ENCODE measurements at places on chromosomes 13 and 19.

DNA sequence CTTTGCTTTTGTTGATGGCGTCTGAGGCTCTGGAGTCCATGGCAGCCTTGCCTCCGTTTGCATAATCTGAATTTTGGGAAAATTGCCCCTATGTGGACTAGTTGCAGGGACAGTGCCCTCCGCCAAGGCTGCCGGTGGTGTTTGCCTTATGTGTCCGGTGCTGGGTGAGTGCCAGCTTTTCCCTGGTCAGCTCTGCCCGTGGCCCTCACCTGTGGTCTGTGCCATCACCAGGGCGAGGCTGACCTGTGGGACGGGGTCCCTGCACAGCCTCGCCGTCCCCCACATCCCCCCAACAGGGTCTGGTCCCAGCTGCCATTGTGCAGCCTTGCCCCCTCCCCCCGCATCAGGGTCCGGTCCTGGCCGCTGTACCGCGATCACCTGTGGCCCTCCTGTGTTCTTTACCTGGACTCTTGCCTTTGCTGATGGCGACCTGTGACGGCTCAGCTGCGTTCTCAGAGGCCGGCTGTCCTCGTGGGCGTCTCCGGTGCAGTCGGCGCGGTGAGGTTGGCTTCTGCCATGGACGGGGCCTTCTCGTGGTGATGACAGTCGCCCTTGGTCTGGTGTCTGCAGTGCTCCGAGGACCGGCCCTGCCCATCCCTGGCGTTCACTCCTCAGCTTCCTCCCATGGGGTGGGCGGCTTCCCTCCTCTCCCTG lies 12.6 kb downstream of the CSNK1G2 start:
- no peak for DNase-seq

GRCh38 chr13:33756929-33757328 lies 61.0 kb upstream of the RFC3 start:
- DNase-seq, result no peak

DNA sequence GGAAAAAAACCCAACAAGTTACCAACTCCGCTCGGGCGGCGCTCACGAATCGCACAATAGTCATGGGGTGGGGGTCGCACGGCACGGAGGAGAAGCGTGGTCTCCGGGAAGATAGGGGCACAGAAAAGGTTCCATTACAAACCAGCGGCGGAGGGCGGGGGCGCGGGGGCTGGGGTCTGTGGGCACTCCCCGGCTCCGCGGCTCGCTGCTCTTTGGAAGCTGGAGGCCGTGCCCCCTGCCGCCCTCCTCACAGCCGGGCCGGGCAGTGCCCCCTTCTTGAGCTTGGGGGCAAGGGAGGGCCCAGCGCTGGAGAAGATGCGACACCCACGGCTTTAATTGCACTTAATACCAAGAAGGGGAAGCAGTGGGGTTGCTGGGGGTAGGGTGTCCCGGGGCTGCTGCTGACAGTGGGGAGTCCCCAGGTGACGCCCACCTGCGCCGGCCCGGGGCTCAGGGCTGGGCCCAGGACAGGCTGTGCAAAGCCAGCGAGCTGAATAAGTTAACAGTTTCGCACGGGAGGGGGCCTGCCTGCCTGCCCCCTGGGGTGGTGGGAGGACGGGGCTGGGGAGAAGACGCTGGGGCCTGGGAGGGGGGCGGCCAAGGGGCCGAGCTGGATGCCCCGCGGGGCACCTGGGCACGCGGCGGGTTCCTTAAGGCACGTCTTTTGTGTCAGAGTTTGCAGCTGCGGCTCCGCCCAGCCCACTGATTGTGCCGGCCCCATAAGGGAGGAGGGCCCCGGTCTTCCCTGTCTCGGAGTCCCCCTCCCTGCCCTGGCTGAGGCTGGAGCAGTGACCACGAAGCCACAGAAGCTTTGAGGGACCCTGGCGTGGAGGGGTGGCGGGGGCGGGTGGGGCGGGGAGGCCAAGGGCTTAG lies 9.8 kb downstream of the DCAF15 start:
- DNase-seq, result no peak

- no peak for DNase-seq
Measured at GRCh38 chr13:37397535-37397934, 201.0 kb downstream of the POSTN start.

DNA sequence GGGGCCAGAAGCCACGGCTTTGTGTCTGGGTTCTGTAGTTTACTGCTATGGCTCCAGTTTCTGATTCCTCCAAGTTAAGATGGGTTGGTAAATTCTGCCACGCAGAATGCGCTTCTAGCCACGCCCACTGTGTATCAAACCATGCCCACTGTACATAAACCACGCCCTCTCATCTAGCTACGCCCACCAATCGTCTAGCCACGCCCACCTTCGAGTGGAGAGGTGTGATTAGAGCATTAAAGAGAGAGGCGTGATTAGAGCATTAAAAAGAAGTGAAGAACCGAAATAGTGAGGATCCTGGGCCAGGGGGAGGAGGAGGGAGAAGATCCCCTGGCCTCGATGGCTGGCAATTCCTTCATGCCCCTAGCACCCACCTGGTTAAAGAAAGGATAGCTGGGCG lies 43.7 kb upstream of the ADGRE5 start:
- DNase-seq, result peak; percentile 58

DNA sequence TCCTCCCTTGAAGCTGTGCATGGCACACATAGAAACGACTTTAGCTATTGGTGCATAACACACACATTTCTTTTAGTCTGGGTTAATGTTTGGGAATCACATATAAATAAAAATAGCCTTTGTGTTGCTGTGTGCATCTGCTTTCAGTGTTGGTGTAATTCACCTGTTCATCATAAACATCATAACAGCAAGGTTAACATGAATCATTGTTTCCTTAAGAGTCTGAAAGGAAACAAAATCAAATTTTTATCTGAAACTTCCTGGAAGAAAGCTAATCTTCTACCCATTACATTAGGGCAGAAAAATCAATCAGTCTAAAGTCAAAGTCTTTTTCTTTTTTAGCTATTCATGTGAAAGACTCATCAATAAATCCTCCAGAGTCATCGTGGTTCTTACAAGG lies 35.0 kb upstream of the TNFSF11 start:
- no peak for DNase-seq

DNA sequence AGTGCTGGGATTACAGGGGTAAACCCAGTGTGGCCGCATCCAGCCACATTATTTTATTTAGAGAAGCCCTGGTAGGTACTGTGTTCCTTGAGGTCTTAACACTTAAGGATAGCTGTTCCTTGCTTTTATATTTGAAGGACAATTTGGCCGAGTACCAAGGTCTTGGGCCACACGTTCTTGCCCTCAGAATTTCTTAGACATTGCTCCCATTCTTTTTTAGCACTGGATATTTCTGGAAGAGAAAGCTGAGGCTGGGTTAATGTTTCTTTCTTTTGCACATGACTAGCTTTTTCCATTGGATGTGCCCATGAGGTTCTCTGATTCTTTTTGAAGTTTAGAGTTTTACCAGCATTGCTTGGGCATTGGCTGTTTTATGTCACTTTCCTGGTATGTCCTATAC lies 5.5 kb upstream of the RNF113B start:
- DNase-seq, result no peak

GRCh38 chr19:28446511-28446910 lies 766.4 kb downstream of the UQCRFS1 start:
- DNase-seq, result no peak

- no peak for DNase-seq
Measured at GRCh38 chr13:105255472-105255871, 1280.0 kb downstream of the EFNB2 start.

DNA sequence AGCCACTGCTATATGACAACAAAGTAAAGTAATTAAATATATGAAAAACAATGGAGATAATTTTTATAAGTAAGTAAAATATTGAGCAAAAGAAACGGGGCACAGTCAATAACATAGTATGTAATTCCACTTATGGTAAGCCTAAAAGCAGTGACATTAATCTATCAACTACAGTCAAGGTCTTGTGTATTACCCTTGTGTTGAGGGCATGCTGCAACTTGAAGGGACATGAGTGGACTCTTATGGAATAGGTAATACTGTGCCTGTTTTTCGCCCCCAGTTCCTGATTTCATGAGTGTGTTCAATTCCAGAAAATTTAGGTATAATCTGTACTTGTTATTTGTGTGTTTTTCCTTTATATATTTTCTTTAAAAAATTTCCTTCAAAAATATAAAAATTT lies 201.3 kb upstream of the SLITRK6 start:
- no peak for DNase-seq

DNA sequence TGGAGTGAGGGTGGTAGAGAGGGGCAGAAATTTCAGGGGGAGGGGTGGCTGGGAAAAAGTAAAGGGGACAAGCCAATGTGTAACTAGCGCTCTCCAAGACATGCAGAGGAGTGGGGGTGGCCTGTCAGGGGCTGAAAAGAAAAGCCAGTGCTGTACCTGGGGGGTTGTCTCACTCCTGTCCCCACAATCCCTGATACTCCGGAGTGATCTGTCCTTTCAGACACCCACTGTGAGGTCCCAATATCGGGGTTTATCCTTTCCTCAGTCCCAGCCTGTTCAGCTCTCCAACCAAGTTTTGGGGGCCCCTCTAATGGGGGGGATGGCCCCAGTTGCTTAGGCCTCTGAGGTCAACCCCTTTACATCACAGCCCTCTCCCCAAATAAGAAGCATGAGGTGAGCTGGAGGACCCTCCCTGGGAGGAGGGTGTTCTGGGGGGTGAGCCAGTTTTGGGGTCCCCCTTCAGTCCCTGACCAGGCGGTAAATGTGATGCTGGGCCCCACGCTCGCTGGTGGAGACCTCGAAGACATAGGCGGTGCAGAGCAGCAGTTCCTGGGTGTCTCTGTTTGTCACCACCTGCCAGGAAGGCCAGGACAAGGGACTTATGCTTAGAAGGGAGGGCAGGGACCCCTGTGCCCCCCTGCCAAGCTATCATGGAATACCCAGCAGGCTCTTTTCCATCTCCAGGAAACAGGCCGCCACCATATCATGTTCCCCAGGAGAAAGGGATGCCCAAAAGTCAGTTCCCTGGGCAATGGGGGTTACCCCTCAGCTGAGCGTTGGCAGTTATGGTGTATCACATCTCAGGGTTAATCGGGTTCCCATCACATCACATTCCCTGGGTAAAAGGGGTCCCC lies 5.9 kb downstream of the CD37 start:
- no peak for DNase-seq

- peak; percentile 83 for DNase-seq
Measured at GRCh38 chr13:20475927-20476691, 49.5 kb downstream of the CRYL1 start.

DNA sequence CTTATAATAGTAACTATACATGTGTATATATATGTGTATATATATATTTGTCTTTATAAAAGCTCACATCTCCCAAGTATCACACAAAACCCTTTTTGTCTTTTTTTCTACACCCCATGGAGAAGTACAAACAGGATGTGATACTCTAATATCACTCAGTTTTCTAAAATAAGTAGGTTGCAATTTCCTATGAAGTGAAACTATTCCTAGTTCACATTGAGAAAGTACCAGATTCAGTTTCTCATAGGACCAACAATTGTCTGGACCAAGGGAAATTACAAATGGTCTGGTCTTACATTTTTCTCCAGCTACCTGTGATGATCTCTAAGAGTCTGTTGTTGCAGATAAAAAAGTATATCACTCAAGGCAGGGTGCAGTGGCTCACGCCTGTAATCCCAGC lies 17.9 kb upstream of the LILRB1 start:
- DNase-seq, result no peak

DNA sequence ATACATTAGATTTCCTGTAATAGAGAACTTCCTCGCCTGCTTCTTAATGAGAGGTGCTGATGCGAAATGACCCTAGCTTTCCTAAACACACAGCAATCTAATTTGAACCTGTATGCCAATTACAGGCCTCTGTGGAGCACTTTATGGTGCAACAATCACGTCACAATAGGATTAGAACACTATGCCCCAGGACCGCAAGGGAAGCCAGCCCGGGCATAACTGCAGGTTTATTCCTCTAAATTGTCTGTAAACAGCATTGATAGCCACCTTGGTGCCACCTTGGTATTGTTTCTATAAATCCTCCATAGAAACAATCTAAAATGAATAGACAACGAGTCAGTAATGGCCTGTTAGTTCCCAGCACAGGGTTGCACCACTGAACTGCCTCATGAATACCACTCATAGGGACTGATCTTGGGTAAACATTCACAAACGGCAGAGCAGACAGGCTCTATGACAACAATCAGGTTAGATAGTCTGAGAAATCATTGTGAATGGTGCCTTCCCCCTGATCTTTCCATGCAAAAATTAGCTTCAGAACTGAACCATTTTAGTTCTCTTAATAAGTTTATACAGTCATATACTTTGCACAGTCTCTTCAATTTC lies 182.5 kb upstream of the OBI1 start:
- DNase-seq, result no peak

GRCh38 chr19:51093101-51093500 lies 10.4 kb upstream of the KLK14 start:
- DNase-seq, result no peak

GRCh38 chr13:109166804-109167203 lies 537.4 kb downstream of the MYO16 start:
- DNase-seq, result no peak

DNA sequence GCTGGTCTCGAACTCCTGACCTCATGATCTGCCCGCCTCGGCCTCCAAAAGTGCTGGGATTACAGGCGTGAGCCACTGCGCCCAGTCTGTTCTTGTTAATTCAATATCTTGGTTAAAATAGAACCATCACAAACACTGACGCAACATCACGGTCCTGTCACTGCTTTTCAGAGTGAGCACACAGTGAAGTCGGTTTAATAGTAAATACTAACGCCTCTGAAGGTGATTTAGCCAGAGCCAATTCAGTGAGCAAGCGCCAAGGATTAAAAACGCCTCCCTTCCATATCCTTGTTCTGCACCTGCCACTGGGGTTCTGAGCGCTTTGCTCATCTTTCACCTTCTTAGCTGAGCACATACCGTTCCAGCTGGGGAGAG lies 30.3 kb downstream of the LAMP1 start:
- no peak for DNase-seq

- no peak for DNase-seq
Measured at GRCh38 chr19:533364-534058, 2.0 kb downstream of the CDC34 start.

GRCh38 chr19:29804493-29804892 lies 7.3 kb upstream of the CCNE1 start:
- DNase-seq, result peak; percentile 72

GRCh38 chr19:33376423-33376822 lies 2.9 kb downstream of the CEBPG start:
- no peak for DNase-seq

- DNase-seq, result no peak
Measured at GRCh38 chr13:97856304-97856675, 97.2 kb upstream of the IPO5 start.

Data from activated CD4-positive, alpha-beta memory T cell treated with anti-CD3 and anti-CD28 coated beads for 36 hours (primary cell).